ENCODE measurements at places on chromosomes 7 and 10.

GRCh38 chr10:125599194-125599593 is 83.8 kb downstream of the TEX36 start:
- no peak for DNase-seq

DNA sequence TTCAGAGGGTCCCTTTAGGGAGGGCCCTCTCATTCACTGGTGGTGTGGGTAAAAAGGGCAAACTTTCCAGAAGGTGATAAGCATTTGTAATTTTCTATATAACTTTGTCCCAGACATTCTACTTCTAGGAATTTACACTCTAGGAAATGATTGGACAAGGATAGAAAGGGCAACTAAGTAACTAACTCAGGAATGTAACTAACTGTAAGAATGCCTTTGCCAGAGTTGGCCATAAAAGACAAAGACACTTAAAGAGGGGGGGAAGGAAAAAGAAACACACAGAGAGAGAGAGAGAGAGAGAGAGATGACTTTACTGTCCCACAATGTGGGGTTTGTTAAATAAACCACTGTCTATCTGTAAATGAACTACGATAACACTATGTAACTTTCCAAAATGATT is 38.5 kb upstream of the ITPRID1 start:
- no peak for DNase-seq

- no peak for DNase-seq
Observed at GRCh38 chr10:91596825-91597196, 36.1 kb downstream of the PPP1R3C start.

- no peak for DNase-seq
Observed at GRCh38 chr10:96919785-96920430, 87.8 kb downstream of the LCOR start.

GRCh38 chr7:45420843-45421495 is 153.2 kb upstream of the ADCY1 start:
- no peak for DNase-seq

DNA sequence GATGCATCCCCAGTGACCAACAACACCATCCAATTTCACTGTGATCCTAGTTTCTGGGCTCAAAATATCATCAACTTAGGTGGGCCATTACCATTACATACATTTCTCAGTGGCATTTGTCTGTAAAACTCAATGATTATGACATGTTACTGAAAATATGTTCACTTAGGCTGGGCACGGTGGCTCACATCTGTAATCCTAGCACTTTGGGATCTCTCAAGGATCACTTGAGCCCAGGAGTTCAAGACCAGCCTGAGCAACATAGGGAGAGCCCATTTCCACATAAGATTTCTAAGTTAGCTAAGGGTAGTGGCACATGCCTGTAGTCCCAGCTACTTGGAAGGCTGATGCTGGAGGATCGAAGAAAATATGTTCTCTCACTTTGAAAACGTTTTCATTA is 91.0 kb downstream of the TRIM24 start:
- DNase-seq: no peak

GRCh38 chr10:126157189-126157588 is 231.1 kb downstream of the ADAM12 start:
- DNase-seq: no peak

- no peak for DNase-seq
Observed at GRCh38 chr10:75074711-75075445, 36.6 kb upstream of the SAMD8 start.

DNA sequence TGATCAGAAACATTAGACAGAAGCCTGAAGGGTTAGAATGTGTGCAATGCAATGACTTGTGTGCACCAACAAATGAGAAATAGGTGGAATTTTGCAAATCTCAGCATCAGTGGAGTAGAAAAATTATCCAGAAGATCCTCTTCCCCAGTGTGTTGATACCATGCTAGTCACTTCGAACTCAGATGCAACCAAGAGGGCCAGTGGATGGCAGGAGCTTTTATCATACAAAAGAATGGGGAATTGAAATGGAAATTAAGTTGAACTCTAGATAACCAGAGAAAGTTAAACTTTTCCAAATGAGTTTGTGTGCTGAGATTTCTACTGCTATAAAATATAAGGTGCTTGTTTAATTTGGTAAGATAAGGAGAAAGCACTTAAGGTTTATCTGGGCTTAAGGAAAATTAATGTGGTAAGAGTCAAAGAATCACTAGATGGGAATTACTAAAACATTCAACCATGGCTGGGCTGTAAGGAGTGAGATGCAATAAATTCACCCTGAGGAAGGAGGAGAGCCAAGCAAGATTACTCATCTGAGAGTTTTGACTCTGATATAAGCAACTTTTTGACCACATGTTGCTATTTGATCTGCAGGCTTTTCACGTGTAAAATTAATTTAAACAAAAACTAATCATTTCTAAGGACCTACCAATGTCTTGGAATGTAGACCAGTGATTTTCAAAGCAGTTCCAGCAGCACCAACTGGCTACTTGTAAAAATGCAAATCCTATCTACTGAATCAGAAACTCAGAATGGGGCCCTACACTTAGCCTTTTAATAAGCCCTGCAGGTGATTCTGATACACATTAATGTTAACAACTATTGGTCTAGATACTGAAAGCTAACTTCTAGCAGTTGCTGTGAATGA is 113.2 kb downstream of the CDC14C start:
- DNase-seq: no peak

DNA sequence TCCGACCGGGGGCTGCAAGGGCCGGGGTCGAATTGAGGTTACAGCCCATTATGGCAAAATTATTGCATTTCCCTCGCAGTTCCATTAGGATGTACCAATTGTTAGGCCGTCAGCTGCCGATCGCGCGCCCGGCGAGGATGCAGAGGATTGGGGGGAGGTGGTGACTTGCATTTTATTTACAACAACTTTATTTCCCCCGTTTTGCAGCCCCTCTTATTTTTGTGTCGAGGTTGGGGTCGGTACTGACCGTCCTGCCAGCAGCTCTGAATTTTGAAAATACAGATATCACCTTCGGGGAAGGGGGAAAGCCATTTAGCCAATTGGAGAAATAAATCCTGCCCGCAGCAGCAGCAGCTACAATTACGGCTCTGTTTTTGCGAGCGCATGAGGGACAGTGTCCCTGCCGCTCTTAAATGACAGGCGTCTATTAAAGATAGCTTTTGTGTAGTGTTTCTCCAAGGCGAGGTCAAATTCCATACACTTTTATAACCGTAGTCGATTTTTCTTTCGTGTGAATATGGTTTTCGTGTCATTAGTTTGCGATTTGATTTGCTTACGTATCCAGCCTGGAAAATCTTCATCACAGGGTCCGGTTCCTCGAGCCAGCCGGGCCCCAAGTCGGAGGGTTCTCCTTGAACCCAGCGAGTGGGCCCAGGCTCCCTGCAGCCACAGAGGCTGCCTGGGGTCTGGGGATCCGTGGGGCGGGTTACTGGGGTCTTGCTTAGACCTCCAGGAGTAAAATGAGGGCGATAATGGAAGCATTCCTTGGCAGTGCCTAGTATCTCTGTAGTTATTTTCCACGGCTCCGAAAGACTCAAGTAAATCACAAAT is 684 bp upstream of the HOXA5 start:
- no peak for DNase-seq

GRCh38 chr7:73847941-73848723 is 5.8 kb upstream of the METTL27 start:
- DNase-seq: no peak

DNA sequence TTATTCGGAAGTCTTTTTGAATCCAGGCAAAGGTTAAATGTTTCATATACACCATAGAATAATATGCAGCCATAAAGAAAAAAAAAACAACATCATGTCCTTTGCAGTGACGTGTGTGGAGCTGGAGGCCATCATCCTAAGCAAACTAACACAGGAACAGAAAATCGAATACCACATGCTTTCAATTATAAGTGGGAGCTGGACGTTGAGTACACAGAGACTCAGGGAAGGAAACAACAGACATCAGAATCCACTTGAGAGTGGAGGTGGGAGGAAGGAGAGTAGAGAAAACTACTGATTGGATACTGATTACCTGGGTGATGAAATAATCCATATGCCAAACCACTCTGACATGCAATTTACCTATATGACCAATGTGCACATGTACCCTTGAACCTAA is 293.4 kb downstream of the KLF6 start:
- DNase-seq: no peak

DNA sequence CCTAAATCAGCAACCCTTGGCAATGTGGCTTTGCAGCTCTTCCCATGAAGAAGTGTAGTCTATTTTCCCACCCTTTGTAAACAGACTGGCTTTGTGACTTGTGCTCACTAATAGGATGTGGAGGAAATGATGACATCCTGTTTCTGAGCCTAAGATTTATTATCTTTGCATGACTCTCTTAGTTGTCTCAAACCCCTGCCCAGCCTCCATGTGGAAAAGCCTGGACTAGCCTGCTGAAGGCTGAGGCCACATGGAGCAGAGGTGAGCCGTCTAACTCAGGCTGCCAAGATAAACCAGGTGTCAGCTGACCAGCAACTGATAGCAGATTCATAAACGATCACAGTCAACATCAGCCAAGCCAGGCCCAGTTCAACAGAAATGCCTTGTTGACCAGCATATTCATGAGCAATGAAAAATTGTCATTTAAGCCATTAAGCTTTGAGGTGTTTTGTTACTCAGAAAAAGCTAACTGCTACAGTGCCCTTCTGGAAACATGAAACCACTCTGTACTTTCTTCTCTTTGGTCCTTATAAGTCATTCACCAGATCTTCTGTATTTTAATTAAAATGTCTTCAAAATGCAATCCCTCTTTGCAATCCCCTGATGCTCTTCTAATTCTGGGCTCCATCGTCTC is 586.3 kb upstream of the ANKRD30A start:
- no peak for DNase-seq

DNA sequence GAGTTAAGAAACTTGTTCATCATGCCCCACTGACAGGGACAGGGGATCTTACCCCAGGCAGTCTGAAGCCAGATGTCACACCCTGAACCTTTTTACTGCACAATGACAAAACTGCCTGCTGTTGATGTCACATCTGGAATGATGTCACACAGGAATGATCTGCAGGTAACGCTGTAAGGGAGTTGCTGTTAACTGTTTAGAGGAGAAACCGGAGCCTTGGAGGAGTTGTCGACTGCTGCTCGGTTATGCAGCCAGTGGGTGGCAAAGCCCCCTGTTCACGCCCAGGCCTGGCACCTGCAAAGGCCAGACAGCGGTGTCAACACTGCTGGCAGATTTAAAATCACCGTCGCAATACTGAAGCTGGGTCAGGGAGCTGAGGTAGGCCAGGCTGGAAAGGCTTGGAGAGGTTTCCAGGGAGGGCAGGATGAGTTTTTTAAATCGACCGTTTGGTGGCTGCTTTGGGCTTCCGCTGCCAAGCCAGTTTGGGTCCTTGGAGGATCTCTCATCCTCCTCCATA is 10.0 kb upstream of the SLIT1 start:
- DNase-seq: no peak

GRCh38 chr7:82985144-82985802 is 177.4 kb downstream of the PCLO start:
- DNase-seq: no peak

DNA sequence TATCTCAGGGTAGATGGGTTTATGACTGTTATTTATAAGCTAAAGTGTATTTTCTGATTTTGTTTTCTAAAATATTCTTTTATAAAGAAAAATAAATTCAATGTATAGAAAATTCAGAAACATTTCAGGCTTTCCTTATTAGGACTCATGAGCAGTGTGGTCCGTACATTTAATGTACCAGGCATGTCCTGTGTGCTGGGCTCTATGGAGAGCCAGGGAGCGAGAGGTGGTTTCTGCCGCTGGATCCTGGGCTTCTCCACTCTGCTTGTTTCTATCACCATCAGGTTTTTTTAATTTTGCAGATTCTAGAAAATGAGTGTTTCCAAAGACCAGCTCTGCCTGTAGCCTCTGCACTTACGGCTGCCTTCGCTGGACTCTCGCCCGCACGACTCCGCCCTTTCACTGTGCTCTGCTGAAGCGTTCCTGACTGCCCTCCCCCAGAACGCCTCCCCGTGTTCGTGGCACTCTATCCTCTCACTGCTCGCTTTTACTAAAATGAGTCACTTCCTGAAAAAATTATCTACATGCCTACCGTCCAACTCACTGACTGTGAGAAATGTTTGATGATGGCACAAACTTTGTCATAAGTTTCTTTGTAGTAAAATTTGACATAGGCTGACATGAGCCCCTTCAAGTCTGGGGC is 188.5 kb downstream of the ZMYND11 start:
- DNase-seq: peak; percentile 13

DNA sequence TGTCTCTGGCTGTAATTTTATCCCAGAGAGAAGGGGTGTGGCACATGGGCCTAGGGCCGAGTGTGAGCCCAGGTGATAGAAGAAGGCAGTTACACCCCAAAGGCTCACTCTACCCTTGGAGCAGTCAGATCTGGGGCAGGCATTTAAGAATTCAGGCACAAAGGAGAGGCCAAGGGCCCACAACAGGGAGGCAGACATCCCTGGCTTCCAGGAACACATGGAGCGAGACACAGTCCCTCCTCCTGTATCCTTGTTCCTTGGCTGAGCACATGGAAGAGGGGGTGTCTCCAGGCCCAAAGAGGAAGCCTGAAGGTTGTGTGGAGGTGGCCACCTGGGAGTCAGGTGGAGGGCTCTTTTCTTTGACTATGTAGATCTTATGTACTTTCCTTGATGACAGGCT is 286.2 kb downstream of the RPS24 start:
- DNase-seq: no peak

GRCh38 chr10:110842326-110842904 is 29.3 kb upstream of the PDCD4 start:
- no peak for DNase-seq

DNA sequence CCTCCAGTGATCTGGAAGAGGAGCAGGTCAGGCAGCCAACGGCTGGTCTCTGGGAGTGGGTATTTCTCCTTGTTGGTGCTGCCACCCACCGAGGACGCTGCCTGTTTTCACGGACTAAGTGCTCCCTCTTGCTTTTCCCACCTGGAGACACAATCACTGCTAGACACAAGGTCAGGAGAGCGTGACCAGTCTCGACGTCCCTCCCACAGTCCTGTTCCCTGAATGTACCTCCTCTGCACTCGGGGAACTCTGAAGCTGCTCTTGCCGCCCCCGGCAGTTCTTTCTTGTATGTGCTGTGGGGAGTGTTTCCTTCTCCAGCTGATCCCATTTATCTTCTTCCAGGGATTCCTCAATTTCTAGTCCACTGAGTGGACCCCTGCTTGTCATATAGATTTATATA is 89.4 kb downstream of the CYTH3 start:
- peak; percentile 28 for DNase-seq

DNA sequence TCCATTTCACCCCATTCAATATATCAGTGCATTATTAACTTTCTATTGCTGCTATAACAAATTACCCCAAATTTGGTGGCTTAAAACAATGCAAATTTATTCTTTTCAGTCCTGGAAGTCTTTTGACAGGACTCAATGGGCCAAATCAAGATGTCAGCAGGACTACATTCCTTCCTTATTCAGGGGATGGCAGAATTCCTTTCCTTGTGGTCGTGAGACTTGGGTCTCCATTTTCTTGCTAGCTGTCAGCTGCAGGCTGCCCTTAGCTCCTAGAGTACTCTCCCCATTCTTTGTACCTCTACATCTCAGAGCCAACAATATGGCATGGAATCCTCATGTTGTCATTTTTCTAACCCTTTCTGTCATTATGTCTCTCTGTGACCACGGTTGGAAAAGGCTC is 310.6 kb downstream of the HDAC9 start:
- no peak for DNase-seq

DNA sequence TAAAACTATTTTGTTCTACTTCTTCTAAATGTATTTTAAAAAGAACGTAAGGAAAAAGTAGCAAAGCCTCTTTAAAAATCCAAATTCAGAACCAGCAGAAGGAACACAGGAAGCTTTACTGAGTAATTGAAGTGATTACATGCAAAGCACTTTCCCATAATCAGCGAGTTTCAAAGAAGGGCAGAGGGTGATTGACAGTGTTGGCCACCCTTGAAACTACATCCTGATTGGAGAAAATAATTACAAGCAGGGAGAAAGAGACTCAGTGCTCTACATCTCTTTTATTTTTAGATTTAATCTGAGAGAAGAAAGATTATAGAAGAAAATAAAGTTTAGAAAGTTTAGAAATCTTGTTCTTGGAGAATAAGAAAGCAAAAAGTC is 20.3 kb upstream of the HGF start:
- no peak for DNase-seq

Data from H7 (cell line).